NCI-H345 (cell line): ENCODE measurements at places on chromosomes 1 and 21.

- DNase-seq: peak; percentile 28
Observed at GRCh38 chr1:184753608-184754475, 816 bp downstream of the EDEM3 start.

GRCh38 chr1:172549621-172550280 is 16.8 kb downstream of the SUCO start:
- no peak for DNase-seq

- no peak for DNase-seq
Observed at GRCh38 chr1:109256085-109256484, 6.7 kb downstream of the CELSR2 start.

DNA sequence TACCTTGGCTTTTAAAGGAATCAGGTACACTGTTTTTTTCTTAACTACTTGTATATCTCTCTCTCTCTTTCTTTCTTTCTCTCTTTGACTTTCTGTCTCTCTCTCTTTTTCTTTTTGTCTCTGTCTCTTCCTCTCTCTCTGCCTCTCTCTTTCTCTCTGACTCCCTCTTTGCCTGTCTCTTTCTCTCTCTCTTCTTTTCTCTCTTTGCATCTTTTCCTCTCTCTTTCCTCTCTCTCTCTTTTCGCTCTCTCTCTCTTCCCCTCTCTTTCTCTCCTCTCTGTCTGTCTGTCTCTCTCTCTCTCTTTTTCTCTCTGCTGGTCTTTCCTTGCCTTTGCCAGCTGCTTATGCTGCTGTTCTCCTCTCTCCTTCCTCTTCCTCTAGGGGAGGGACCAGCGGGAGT is 143.2 kb downstream of the TRIM33 start:
- DNase-seq: no peak

- peak; percentile 88 for DNase-seq
Observed at GRCh38 chr1:1059494-1060280, 14.4 kb downstream of the RNF223 start.

DNA sequence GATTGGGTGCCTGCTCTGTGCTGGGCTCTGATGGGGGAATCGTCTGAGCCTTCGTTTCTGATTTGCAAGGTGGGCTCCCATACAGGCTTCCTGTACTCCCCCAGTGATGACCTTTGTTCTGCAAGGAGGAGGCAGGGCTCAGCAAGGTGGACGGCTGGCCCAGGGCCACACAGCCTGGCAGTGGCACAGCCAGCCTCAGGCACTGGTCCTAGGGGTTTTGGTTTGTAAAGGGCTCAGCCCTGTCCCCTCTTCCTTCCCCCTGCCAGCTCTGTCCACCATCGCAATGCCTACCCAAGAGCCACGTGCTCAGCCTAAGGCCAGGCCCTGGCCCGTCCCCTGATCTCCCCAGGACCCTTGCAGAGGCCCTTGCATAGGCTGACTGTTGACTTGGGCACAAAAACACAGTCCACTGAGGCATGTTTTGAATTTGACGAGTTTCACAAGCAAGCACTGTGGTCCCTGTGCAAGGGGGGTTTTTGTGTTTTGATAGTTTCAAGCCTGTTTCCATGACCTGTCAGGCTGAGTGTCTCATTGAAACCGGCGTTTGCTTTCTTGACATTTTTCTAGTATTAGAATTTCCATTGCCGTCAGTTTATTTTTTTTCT is 39.5 kb upstream of the TNFRSF1B start:
- no peak for DNase-seq

GRCh38 chr21:42107177-42107880 is 36.2 kb downstream of the UMODL1 start:
- DNase-seq: no peak

- DNase-seq: no peak
Observed at GRCh38 chr1:55010887-55011217, 12.1 kb downstream of the BSND start.

GRCh38 chr1:177902266-177902665 is 67.6 kb downstream of the SEC16B start:
- DNase-seq: peak; percentile 72

- no peak for DNase-seq
Observed at GRCh38 chr1:151465026-151465425, 5.7 kb upstream of the POGZ start.

DNA sequence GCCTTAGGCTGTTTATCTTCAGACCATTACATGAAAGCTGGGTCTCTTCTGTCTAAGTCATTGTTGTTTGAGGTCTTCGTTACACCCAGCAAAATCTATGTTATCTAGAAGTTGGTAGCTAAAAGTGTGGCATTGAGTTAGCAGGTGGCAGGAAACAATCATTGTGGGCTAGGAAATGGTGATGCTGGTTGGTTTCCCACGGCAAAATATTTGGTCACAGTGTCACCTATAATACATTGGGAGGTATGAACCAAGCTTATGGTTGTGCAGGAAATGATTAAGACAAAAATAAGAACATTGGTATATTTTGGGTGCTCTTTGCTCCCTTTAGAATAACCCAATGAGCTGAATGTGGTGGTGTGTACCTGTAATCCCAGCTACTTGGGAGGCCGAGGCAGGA is 169.7 kb downstream of the TRIM33 start:
- no peak for DNase-seq

DNA sequence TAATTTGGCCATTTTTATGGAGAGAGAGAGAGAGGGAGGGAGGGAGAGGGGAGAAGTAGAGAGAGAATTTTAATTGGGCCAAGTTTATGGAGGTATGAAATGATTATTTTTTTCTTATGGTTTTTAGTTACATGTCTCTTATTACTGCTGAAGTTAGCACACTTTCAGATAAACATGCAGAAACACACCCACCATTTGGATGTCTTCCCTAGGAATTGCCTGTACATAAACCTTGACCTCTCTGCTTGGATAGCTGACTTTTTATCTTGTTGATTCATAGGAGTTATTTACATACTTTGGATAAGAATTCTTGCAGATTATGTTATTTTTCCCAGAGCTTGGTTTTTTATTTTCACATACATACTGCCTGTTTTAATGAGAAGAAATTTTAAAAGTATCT is 310.2 kb upstream of the ADAMTS5 start:
- DNase-seq: no peak

DNA sequence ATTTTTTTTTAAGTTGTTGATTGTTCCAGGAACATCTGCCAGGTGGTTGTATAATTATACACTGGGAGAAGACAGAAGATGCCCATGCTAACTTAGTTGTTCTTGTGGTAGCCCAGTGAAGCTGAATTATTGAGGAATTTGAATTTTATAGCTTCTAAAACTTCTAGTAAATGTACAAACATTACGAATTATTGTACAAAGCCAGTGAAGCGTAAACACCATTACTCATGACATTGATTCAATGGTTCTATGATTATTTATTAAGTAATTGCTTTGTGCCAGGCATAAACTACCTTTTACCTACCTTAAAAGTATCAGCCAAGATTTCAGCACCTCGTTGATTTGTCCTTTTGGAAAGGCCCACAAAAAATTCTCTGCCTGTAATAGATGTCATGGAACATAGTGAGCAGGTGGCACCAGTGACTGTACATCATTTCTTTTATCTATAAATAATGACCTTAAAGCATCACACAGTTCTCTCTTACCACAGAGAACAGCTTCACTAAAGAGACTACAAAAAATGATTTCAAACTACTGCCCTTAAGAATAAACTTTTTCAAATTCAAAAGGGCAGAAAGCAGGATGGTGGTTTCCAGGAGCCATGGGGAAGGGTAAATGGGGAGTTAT is 74.9 kb upstream of the BCL10 start:
- no peak for DNase-seq

DNA sequence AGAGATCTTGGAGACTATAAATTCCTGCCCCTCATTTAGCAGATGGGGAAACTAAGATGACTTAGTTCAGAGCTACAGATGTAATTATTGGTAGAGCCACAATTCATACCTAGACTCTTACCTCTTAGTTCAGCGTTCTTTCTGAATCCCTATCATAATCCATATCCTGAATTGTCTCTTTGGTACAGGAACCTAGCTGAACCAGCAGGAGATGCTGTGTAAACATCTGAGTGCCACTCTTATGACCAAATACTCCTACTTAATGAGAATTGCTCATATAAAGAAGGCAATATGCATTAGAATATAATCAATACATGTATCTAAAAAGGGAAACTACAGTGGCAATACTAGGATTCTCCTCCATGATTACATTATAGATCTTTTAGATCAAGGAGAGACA is 459.0 kb downstream of the SIPA1L2 start:
- no peak for DNase-seq

- DNase-seq: no peak
Observed at GRCh38 chr1:248853663-248854375, 5.1 kb downstream of the ZNF692 start.

DNA sequence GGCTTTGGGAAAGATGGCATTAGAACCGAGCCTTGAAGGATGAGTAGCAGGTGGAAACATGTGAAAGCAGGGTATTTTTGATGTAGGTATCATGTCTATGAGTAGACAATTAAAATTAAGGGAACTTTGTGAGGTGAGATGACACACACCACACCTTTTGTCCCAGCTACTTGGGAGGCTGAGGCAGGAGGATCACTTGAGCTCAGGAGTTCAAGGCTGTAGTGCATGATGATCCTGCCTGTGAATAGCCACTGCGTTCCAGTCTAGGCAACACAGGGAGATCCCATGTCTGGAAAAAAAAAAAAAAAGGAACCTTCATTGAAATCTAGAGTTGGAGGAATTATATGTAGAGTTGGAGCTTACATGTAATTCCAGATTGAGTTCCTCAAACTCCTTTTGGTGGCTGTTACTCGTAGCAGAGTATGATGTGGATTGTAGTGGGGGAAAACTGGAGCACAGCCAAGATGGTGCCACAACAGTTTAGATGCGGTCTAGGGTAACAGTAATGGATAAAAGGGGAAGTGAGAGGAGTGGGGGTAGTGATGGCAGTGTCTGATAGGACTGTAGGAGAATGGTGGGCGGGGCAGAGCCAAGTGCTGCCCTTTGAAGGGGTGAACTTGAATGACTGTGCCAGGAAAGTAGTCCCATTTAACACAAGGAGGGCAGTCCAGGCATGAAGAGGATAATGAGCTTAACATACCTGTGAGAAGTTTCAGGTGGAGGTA is 17.4 kb downstream of the AK4 start:
- no peak for DNase-seq

DNA sequence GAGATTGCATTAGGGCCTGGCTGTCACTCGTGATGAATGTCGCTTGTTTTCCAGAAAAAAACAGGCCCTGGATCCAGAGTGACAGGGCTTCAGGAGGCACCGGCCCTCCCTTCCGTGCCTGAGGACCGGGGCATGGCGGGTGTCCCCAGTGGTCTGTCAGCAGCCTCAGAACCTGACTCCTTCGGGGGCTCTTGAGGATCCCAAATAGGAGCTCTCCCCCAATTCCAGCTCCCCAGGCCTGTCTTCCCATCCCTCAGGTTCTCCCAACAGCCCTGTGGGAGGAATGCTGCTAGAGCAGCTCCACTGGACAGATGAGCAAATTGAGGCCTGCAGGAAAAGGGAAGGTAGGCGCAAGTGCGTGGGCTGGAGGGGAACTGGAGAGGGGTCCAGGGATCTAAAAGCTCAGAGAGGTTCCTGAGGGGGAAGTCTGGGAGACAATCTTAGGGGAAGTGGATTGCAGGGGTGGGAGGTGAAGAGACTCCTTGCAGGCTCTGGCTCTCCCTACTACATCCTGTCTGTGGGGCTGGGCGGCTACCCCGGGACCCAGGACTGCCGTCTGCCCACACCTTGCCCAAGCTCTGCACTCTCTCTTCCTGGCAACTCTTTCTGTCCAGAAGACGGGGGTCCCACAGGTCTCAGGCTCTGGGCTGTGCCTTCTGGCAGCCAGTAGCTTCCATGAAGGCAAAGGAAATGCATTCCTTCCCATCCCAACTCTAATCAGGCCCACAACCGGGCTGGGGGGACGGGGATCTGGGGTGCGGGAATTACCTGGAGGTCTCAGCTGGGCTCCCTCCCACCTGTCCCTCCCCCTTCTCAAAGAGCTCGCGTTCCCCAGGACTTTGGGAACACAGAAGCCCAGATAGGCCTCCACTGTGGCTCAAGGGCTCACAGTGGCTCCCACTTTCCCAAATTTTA is 105.7 kb upstream of the CASZ1 start:
- no peak for DNase-seq

- no peak for DNase-seq
Observed at GRCh38 chr1:209319549-209319948, 264.0 kb upstream of the CAMK1G start.

DNA sequence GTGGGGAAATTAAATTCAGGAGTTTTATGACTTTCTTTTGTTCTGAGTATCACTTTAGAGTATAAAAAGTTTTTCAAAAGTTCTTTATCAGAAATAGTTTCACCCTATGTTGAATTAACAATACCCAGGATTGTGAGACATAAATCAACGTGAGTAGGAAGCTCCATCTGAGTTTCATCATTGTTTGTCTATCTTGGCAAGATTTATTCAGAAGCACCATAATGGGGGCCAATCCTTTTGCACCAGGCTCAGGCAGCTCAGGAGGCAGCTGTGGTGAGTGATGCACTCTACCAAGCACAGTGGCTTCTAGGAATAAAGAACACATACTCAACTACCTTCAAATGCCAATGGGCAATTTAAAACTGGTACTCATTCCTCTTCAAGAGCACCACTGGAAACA is 12.0 kb downstream of the CREG1 start:
- DNase-seq: no peak

DNA sequence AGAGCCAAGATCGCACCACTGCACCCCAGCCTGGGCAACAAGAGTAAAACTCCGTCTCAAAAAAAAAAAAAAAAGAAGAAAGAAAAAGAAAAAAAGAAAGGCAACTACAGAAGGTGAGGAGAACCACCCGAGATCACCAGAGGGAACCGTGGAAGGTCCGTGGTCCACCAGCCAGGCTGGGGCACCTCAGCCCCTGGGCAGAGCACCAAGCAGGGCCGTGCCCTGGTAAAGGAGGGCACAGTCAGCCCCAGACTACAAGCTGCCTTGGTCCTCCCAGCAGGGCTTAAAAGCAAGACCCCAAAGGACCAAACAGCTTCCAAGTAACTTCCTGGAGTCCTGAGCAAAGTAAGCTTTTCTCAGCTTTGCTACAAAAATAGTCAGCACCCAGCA is 8.8 kb upstream of the SAMD11 start:
- no peak for DNase-seq

- no peak for DNase-seq
Observed at GRCh38 chr1:93976291-93976690, 67.1 kb upstream of the GCLM start.

DNA sequence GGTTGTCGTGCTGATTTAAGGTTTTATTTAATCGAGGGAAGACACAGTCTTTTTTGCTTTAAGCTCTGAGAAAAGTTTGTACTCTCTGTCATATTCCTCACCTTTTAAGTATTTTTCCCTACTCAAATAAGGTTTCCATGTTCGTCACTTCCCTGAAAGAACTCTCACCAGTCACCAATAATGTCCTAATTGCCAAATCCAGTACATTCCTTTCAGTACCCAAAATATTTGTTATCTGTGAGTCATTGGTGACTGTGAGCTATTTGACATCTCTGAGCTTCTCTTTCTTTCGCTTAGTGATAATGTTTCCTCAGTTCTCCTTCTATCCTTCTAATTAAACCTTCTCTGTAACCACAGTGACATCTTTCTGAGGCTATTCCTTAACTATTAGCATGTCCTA is 874.2 kb upstream of the ADGRL2 start:
- DNase-seq: no peak

GRCh38 chr1:67988066-67988465 is 62.4 kb downstream of the DIRAS3 start:
- DNase-seq: no peak

- DNase-seq: peak; percentile 78
Observed at GRCh38 chr1:225973158-225973557, 26.0 kb downstream of the SDE2 start.

- DNase-seq: no peak
Observed at GRCh38 chr1:51512606-51513005, 6.5 kb downstream of the EPS15 start.
